ENCODE measurements at places on chromosomes 2 and 18.
A peak's percentile ranks its signal among the peaks of the same experiment; 100 is the strongest.

DNA sequence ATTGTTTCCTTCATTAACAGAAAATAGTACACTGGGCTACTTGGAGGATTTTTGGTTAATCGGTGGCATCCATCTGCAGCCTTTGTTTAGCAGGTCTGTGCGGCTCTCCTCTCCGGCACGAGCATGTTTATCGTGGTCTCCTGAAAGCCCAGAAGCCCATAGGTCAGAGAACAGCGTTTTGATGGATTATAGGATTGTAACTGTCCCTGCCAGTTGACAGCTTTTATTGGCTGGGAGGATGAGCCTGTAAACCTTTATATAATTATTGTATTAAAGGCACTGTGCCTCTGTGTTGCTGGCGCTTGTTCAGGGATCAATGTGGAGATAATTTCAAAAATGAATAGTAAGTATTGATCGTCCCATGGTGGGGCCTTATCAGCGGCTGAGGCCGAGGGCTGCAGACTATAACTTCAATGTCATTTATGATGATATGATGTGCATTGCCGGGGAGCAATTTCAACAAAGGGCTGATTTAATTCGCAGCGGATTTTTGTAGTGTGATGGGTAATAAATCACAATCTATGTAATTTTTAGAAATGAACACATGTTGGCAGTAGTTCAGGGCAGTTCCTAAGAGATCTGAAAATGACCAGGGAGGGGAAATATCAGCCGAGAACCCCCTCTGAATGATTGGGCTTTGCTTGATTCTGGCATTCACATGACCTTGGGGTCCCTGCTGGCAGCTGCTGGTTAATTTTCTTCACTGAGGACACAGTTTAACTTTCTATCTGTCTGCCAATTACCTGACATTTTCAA lies 736.1 kb downstream of the GALR1 start:
- DNase-seq: no peak

GRCh38 chr2:208034503-208035140 lies 9.3 kb upstream of the PLEKHM3 start:
- DNase-seq: no peak

- no peak for DNase-seq
Observed at GRCh38 chr2:233440314-233440713, 86.0 kb downstream of the DGKD start.

GRCh38 chr18:26568926-26569665 lies 20.7 kb upstream of the KCTD1 start:
- no peak for DNase-seq

GRCh38 chr2:102013206-102014040 lies 21.7 kb downstream of the IL1R2 start:
- no peak for DNase-seq

DNA sequence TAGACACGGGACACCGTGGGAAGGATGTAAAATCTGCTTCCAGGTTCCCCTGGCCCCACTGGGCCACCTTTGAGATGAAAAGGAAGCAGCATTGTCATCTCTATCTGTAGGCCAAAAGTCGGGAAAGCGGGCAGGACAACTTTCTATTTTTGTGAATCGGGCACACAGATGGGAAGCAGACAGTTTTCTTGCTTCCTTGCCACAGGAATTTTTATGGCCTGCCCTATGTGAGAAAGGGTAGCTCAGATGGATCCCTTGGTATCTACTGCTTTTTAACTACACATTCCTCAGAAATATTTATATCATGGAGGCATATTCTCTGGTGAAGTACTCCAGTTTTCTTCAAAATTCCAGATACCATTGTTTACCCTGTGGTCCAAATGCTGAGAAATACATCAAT lies 735.5 kb downstream of the CBLN2 start:
- DNase-seq: no peak

GRCh38 chr2:229344151-229344551 lies 73.1 kb upstream of the PID1 start:
- peak; percentile 54 for DNase-seq

GRCh38 chr2:121398853-121399252 lies 113.9 kb upstream of the TFCP2L1 start:
- no peak for DNase-seq

DNA sequence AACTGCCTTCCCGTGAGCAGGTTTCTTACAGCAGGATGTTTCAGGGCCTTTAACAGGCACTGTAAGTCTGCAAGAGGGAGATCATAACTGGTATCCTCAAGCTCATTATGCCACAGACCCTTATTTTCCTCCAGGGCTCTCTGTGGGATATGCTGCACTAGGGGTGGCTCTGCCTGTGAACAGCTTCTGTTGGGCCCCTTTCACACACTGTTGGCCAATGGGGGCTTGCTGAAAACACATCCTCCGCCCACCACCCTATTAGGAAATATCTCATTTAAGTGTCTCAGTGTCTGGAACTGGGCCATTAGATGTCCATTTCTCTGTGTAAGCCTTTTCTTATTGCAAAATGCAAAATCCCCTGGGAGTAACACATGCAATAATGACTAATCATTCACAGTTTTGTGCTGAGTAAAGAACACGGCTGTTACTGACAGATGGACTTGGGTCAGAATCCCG lies 414.3 kb upstream of the HS6ST1 start:
- peak; percentile 97 for DNase-seq

- DNase-seq: no peak
Observed at GRCh38 chr2:65728477-65729180, 296.2 kb upstream of the SPRED2 start.

- no peak for DNase-seq
Observed at GRCh38 chr2:127675331-127676261, at the start of gene LIMS2. Gene LIMS2 (minus strand): TSS chr2:127675530. CDS start chr2:127675024, 506 bp downstream.

DNA sequence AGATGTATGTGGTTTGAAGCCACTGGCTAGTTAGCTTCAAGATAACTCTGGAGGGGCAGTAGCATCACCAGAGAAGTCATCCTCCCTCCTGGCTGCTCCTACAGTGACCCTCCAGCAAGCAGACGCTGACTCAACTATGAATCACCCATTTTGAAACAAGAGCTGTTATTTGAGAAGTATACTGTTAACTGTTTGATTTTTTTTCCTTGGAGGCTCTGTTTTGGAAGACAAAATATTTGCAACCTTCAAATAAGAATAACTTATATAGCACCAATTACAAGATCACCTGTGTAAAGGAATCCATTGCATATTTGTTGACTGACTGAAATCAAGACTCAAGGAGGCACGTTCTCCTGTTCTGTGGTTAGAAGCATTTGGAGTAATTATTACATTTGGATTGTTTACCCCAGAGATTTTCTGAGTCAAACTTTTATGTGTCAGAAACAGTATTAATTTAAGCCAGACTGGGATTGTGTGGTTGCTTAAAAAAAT lies 313.8 kb downstream of the MTX2 start:
- peak; percentile 85 for DNase-seq

DNA sequence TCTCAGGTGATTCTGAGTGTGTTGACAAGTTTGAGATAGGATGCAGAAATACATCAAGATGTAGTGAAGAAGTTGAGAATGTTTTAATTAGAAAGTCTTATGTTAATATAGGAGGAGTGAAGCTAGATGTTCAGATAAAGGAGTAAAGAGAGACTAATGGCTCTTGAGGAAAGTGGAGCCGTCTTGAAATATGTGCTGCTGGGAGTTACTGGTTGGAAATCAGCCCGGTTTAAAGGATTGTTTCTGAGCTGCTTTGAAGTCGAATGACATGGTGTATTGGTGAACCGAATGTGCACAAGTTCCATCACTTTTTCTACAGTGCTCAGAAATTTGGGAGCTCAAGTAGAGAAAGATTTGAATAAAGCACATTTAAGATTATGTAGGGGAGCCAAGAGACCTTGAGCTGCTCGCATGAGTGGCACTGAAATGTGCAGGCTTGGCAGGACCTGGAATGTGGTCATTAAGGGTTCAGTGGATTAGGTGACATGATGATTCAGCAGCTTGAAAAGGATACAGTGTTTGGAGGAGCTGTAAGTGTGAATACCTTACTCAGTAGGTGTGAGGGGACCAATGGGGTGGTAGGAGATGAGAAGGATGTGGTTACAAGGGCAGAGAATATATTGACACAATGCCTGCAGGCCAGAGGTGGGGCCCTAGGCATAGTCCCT lies 68.6 kb downstream of the CAB39 start:
- no peak for DNase-seq

DNA sequence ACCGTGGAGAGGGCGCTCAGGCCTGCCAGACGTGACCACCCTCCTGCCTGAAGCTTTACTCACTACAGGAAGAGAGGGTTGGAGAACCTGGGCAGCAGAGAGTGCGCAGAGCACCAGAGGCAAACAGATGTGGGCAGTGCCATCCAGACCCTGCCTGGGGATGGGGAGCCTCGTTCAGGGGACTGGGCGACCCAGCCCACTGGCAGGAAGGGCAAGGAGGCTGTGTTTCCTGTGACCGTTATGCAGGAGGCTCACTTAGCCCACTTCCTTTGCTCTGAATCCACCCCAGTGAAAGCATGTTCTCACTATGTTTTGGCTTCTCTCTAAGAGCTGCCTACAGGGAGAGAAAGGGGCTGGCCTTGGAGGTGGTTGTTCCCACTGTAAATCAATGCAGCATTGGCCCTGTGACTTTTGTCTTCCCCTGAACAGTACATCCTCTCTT lies 23.0 kb upstream of the ACKR3 start:
- DNase-seq: no peak

DNA sequence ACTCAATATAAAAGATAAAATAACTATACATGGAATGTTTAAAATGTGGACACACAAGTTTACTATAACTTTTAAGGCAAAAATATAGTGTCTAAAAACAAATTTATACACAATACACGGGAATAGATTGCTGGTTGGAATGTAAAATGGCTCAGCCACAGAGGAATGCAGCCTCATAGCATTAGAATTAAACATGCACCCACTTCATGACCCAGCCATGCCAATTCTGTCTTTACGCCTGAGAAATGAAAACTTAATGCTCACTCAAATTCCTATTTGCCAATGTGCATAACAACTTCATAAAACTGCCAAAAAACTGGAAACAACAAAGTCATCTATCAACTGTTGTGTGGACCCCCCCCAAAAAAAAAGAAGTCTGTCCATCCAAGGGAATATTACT lies 1006.6 kb upstream of the POU3F3 start:
- DNase-seq: no peak

- DNase-seq: no peak
Observed at GRCh38 chr2:159910951-159911350, 112.9 kb upstream of the CD302 start.

GRCh38 chr18:9738266-9738969 lies 30.3 kb downstream of the RAB31 start:
- no peak for DNase-seq

DNA sequence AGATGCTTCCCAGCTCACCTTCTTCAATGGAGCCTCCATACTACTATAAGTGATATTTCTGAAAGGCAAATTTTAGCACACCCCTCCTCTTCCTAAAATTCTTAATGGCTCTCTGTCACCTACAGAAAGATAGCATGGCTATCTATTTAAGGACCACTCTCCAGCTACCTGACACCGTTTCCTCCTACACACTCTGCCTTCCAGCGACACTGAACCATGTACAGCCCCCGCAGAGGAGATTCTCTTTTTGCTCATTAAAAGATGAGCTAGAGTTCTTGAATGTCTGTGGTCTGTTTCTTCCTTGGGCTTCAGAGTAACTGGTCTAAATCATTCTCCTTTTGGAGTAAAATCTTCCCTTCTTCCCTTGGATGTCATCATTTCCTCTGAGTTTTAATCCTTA lies 38.4 kb upstream of the GAREM1 start:
- no peak for DNase-seq

- DNase-seq: no peak
Observed at GRCh38 chr18:23397907-23398306, 55.2 kb upstream of the RIOK3 start.

- peak; percentile 74 for DNase-seq
Observed at GRCh38 chr18:44887227-44887631, 206.5 kb downstream of the SETBP1 start.

- no peak for DNase-seq
Observed at GRCh38 chr2:164600763-164601162, 20.5 kb downstream of the GRB14 start.

DNA sequence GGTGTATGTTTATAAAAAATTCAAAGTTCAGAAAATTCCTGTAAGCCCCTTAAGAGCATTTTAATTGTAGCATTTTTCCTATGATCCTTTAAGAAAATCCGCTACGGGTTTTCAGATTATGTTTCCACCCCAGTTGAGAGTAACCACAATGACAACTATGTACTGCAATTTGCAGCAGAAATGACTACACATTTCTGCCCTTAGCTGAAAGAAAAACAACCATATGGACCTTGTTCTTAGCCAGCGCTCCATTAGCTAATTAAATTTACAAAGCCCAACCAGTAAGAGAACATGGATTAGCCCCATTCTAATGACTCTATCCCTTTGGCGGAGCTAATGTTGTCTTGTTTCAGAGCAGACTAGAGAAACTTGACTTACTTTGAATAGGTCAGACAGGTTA lies 247.6 kb downstream of the SLC8A1 start:
- DNase-seq: no peak

- no peak for DNase-seq
Observed at GRCh38 chr2:15546297-15547098, 14.6 kb downstream of the NBAS start.

DNA sequence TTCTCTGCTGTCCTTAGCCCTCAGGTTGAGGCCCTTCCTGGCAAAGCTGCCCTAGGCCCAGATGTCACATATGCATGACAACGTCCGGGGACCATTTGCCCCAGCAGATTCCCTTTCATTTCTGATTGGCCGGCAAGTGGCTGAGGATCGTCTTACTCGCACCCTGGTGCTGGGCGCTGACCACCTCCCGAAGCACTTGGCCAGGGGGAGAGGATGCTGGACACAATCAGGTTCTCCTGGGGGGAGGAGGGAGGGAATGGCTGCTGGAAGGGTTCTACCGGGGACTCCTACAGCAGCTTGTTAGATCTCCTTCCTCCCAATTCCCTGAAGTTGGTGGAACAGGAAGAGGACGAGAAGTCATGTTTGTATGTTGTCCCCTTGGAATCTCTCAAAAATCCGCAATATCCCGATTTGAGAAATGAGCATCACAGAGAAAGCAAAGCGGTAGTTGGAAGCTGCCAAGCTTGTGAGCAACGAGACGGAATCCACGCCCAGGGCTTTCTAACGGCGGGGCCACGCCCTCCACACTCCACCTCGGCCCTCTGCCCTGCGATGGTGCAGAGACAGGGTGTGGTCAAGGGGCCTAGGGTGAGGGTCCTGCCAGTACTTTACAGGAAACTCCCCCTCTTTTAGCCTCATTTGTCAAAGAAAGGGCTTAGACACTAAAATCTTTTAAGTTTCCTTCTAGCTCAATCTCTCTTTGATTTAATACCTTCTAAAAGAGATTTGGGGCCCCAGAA lies 61.8 kb upstream of the YWHAQ start:
- no peak for DNase-seq
